ENCODE measurements at places on chromosomes 16 and 17.

DNA sequence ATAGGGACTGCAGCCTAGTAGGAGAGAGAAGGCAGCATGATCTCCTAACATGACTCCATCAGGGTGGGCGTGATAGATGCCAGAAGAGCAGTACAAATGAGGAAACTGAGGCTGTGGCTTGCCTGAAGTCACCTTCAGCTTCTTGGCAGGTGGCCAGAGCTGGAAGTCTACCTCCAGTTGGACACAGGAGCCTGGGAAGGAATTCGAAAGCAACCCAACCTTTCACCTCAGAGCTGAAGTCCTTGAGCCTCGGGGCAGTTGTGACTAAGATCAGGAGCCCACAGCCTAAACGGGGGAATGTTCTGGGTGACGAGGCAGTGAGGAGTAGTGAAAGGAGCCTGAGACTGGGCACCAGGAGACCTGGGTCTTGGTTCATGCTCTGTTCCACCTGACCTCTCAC, 9.4 kb upstream of the SLC52A1 start:
- DNase-seq = no peak

DNA sequence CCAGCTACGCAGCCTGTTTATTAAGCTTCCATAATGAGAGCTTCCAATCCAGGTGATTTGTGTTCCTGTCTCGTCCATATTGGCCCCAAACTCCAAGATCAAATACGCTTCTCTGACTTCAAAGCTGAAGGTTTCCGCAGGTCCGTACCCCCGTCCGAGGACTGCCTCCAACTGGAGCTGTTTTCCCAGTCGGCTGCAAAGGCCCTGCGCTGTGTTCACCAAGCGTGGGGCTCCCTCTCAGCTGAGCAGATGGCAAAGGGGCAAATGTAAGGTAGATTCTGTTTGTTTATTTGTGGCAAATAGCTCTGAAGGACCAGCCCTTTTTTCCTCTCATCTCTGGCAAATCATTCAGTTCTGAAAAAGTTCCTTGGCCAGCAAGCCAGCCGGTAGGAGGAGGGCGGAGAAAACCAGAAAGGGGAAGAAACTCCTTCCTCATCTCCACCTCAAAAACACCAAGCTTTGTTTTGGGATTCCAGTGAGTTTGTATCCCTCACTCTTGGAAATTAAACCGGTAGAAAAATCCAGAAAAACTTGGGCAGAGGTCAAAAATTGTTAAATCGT, 35.2 kb downstream of the NXN start:
- DNase-seq = no peak

GRCh38 chr16:52709306-52709705, 162.4 kb upstream of the TOX3 start:
- no peak for DNase-seq

DNA sequence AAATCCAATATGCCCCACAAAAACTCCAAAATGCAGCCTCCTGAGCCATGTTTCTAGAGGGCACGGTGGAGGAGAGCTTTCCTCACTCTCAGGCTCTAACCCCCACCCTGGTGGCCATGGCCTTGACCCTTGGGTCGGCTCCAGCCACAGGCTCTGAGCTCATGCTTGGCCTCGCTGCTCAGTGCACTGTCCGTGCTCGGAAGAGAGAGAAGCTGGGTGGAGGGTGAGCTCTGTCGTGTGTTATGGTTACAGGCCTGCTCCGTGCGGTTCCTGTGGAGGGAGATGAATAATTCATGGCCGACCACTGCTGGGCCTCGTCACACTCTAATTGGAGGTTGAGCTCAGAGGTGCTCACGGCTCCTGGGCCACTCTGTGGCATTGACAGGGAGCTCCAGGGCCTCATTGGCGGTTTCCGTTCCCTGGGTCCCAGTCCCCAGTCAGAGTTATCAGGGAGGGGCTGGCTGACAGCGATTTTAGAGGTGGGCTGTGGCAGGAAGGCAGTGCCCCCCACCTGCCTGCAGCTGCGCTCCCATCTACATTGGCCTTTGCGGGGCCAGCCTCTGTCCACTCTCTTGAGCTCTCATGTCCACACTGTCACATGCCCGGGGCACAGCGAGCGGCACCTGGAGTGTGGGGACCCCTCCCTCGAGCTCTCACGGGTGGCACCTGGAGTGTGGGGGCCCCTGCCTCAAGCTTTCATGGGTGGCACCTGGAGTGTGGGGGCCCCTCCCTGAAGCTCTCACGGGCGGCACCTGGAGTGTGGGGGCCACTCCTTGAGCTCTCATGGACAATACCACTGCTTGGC, 24.9 kb downstream of the ACSF3 start:
- DNase-seq = no peak

DNA sequence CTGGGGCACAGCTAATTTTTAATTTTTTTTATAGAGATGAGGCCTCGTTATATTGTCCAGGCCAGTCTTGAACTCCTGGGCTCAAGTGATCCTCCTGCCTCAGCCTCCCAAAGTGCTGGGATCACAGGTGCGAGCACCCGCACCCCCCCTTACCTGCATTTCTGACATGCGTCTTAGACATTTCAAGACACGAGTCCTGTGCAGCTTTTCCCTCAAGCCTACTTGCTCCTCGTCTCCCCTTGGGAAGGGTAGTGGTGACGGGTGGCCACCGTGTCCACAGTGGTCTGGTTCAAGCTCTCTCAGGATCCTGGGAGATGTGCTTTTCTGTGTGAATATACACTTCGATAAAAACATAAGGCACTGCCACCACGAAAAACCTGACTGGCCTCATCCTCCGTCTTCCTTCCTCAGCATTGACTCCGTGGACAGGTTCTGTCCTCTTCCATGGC, 9.6 kb downstream of the CANT1 start:
- DNase-seq = peak; percentile 12

DNA sequence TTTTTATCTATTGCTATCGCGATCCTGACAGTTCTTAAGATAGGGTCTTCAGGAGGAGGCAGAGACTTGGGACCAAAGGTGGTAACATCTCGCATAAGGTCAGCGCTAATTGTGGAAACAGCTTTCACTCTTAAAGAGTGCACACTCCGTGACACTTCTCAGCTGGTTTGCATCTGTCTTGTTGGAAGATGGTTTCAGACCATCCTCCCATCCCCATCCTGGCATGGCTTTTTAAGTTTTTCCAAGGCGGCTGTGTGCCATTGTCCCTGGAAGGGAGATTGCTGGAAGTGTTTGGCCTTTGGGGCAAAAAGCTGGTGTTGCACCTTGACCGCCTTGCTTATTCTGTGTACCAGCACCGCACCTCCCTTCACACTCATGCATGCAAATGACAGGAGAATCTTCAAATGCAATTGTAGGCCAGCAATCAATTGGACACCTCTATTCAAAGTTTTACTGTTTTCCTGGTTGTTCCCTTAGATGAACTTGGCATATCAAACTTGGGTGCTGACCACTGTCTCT, 1.5 kb downstream of the SOCS7 start:
- no peak for DNase-seq

DNA sequence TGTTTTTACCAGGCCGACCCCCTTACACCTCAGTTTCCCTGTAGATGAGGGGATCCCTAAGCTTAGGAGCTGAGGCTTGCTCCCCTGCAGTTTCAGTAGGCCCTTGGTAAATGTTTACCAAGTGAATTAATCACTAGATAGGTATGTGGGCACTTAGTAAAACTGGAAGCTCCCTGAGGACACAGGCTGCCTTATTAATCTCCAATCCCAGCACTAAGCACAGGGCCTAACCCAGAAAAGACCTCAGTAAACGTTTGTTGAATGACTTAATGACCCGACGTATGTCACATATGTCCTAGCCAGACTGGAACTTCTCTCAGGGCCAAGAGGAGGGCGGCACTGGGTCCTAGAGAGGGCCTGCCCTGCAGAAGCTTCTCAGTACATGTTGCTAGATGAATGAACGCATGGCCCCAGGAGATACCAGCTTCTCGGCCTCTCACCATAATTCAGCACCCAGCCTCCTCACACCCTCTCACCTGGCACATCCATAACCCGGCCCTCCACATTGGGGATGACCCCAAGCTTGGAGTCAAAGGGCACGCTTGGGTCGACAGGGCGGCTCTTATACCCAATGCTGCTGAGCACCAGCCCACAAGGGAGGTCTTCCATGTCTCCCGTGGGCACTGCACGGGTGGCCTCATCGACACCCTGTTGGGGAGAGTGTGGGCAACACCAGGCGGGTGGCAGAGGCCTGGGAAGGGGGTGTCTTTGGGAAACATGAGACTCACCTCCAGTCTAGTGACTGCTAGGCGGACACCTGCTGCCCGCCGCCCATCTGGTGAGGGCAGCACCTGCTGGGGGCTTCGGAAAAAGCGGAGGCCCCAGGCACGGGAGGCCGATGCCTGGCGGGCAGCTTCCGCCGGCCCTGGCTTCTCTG, 4.0 kb upstream of the GRIN2C start:
- DNase-seq = no peak

DNA sequence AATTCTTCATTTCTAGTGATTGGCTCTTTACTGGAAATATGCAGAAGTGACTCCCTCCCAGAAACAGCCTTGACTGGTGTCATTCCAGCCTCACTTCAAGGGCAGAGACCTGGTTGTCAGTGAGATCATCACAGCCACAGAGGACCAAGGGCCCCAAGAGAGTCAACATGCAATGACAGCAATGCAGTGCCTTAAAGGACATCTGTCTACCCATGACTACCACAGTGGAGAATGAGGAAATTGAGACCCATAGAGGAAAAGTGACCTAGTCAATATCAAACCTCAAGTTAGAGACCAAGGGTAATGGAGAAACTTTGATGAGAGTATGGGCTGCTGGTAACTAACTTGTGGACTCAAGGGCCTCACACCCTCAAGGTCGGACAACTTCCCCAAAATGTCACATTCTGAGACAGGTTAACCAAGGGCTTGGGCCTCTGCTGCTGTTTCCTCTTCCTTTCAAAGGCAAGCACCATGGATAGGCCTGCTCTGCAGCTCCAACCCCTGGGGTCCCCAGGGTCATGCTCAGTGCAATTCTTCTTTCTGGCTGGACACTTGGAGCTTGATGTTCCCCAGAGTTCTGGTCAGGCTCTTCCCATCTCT, 11.3 kb downstream of the NOG start:
- no peak for DNase-seq

DNA sequence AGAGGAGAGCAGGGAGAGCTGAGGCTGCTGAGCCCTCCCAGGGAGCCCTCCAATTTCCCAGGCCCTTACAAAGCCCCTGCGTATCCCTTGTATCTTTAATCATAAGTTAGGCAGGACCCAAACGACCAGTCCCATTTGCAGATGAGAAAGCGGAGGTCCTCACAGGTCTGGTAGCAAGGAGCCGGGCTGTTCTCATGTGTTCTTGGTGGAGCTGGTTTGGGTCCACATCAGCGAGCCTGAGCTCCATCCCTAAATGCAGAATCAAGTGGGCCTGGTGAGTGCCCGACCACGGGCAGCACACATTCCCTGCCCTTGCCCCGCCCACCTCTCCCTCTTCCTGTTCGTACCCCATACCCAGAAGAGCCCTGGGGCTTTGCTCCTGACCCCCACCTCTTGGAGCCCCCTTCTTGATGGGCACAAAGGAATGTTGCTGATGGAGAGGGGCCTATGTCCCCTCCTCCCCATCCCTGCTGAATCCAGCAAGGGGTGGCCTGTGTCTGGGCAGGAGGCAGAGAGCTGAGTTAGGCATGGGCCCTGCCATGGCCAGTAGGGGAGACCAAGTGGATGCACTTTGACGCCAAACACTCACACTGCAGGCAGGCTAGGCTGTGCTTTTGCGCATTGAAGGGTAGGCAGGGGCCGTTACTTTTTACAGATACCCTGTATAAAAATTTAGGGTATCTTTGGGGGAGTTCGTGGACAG, 18.3 kb upstream of the ADCY7 start:
- DNase-seq = no peak

GRCh38 chr17:50618941-50619340, 15.7 kb upstream of the ABCC3 start:
- DNase-seq = no peak

All from GM13976 (cell line).